Mammary epithelial cell (primary cell): ENCODE measurements at places on chromosomes 1 and 21.
A peak's percentile ranks its signal among the peaks of the same experiment; 100 is the strongest.

DNA sequence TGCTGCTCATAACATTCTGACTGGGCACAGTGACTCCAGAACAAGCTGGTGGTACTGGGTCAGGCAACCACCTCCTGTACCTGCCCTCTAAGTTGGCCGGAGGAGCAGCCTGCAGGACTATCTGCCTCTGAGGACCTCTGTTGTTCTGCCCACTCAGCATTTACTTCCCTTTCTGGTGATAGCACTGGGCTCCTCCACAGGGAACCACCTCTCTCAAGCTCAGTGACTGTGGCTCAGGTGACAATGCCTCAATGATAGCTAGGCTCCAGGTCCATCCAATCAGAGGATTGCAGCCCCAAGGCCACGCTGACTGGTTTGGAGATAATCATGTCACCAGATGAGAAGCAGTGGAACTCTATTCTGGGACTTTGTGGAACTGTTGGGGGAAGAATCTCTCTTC, 15.8 kb downstream of the SLC41A1 start:
- no peak for DNase-seq

GRCh38 chr1:176141449-176141848, 65.6 kb downstream of the COP1 start:
- no peak for DNase-seq

DNA sequence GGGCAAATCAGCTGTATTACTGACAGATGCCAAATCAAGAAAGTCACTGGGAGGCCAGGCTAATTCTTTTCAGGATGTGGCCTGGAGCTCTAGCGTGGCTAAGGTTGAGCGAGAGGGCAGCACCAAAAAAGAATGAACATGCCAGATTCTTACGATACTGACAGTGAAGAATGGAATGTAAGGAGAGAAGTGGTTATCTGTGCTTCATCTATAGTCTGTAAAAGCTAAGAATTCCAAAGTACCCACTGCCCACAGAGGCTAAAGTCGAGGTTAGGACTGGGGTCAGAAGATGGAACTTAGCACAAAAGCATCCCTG, 32.7 kb downstream of the TFAP2E start:
- DNase-seq, result peak; percentile 25

GRCh38 chr1:966135-966703, at the start of gene PLEKHN1:
Gene PLEKHN1, plus strand, starts transcription at chr1:966482. Its CDS starts 50 bp downstream, at chr1:966532.
- DNase-seq, result peak; percentile 88

DNA sequence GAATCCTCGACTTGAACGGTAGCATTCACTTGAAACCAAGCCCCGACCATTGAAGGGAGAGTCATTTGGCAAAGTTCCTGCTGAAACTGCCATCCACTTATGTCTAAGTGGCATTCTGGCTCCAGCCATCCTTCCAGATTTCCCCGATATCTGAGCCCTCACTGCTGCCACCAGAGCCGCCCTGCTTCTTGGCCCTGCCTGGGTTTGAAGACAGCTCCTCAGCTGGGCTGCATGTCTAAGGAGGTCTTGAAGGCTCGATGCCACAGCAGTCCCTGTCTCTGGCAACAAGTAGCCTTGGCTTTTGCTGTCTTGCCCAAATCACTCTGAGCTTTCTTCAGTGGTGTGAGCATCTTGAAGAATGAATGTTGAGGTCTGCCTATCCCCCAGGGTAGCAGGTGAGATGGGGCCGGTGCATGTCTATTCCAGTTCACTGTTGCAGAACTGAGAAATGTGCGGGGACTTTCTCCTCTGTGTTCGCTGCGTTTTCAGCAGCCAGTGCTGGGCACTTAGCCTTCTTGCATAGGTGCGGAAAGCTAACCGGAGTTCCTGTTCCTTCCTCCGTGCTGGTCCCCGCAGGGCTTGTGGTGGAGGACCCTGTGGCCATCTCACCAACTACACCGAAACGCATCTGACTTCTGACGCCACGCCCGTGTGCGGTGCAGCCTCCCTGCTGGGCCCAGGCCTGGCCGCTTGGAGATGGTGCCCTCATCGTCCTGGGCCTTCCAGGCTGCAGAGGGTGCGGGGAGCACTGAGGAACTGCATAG, 29.2 kb downstream of the MAN1C1 start:
- no peak for DNase-seq

DNA sequence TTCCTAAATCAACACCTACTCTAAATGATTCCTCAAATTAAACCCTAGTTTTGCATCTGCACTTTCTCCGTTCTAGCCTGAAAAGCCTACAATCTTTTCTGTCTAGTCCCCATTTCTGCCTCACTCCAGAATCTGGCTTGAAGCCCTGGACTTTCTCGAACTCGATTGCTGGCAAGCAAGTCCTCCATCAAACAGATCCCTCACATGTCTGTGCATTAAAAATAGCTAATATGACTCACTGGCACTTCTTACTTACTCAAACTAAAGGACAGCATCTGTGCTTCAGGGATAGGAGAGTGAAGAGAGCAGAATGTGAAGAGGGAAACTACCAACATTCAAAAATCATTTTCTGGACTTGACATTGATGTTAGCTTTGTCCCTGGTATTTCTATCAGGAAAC, 51.8 kb upstream of the CXADR start:
- peak; percentile 70 for DNase-seq

DNA sequence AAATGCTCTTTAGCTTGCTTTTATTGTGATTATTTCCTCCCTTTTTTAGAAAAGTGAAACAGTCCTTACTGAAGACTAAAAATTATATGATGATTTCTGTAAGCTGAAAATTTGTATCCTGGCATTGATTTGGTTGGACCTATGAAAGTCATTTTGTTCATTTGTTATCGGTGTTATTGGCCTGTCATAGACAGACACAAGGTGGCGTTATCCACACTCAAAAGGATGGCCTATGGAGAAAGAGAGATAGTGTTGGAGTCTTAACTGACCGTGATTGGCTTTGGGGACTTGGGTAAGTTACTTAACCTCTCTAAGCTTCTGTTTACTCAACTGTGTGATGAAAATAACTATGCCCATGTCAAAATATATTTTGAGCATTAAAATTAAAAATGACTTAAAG, 203.6 kb upstream of the CHODL start:
- no peak for DNase-seq

GRCh38 chr1:74145086-74145485, 52.9 kb downstream of the LRRIQ3 start:
- no peak for DNase-seq

DNA sequence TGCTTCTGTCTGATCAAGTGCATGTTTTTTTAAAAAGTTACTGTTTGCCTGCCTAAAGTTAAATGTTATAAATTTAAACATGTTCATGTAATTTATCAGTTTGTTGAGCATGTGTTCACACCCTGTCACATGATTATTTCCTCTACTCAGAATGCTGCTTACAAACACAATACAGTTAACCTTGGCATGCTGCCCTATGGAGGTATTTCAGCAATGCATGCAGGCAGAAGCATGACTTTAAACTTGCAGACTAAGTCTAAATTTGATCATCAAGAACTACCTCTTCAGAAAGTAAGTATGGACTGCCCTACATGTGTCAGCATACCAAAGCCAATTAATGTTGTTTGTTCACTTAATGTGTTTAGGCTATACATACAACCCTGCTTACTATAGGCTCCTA, 161.6 kb downstream of the LRRC40 start:
- peak; percentile 68 for DNase-seq

DNA sequence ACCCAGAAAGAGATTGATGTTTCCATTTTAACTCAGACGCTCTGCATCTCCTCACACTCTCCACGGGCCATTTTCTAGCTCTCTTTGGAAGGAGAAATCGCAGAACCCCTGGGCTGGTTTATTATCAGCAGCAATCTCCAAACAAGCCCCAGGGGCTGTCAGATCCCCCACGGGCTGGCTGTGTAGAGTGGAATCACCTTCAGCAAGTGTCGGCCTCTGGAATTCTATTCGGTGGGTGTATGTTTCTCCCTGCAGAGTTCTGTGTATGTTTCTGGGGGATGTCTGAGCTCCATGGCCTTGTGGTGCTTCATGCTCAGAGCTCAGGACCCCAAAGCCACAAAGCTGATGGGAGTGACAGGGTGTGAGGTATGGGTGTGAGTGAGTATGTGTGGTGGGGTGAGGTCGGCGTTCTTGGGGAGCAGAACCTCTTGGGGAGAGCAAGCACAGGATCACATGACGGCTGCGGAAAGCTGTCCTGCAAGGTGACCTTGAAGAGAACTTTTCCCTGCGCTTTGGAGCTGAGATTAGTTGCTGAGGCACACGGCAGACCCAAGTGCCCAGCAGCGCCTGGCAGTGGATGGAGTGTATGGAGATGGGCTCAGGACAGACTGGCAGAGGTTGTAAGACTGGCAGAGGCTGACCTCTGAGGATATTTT, 489 bp downstream of the ACOT11 start:
- no peak for DNase-seq

DNA sequence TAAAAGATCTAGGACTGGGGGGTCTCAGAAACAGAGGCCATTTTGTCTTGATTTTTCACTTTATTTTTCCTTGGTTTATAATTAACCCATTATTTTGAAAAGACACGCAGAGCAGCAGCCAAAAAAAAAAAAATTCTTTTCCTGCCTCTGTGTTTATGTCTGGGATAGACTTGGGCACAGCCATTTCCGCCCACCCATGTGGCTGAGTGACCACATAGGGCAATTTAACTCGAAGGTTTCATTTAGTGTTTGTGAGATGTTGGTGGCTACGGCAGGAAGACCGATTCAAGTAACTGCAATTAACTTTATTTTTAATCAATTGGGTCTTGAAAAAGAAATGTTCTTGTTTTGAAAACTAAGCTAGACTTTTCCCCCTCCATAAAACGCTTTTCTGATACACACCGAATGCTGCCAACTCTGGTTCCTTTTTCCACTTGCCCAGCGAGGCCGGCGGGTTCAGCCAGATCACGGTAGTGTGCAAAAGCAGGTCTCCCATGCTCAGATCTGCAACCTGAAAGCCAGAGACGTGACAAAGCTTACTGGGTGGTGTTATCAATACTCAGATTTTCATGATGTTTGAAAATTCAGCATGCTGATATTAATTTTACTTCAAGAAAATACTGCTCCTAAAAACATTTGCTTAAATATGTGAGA, 97.4 kb upstream of the KRTAP19-8 start:
- DNase-seq, result no peak

DNA sequence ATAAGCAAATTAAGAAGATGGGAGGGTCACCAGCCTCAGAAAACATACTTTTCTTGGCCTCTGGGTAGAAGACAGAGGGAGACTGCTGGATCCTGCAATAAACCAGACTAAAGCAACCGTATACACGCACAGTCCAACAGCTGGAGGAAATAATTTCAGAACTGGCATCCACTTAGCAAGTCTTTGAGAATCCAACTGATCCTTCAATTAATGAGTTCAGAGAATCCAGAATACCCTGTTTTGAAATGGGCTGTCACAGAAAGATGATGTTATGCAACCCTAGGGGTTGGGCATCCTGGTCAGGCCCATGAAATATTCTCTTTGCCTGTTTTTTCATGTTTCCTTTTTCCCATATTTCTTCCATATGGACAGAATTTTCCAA, 134.0 kb upstream of the MAGI3 start:
- no peak for DNase-seq

DNA sequence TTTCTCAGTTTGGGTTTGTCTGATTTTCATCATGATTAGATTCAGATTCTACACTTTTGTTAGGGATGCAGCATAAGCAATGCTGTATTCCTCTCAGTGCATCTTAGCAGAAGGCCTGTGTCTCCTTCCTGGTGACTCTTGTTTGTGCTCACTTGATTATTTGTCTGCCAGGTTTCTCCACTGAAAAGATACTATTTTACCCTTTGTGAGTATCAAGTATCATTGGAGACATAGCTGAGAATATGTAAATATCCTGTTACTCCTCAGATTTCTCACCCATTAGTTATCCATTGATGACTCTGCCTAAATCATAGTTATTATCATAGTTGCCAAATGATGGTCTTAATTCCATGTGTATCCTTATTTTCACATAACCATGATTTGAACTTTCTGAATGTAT, 148.5 kb downstream of the POU2F1 start:
- DNase-seq, result no peak

- peak; percentile 47 for DNase-seq
These were observed 18.0 kb upstream of the SPRR2G start for GRCh38 chr1:153168686-153169085.

DNA sequence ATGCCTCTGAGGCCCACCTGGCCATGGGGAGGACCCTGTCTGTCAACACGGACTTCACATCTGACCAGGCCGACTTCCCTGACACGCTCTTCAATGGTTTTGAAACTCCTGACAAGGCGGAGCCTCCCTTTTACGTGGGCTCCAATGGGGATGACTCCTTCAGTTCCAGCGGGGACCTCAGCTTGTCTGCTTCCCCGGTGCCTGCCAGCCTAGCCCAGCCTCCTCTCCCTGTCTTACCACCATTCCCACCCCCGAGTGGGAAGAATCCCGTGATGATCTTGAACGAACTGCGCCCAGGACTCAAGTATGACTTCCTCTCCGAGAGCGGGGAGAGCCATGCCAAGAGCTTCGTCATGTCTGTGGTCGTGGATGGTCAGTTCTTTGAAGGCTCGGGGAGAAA, 101.8 kb downstream of the ADARB1 start:
- no peak for DNase-seq

- no peak for DNase-seq
These were observed 106.4 kb downstream of the ZC3H11B start for GRCh38 chr1:219506473-219506899.

DNA sequence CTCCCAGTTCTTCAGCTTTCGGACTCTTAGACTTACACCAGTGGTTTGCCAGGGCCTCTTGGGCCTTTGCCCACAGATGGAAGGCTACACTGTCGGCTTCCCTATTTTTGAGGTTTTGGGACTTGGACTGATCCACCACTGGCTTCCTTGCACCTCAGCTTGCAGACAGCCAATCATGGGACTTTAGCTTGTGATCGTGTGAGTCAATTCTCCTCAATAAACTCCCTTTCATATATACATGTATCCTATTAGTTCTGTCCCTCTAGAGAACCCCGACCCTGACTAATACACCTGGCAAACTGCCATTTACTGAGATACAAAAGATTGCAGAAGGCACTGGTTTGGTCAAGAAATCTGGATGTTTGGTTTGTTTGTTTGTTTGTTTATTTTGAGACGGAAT, 6.4 kb upstream of the RAB4A start:
- no peak for DNase-seq

- DNase-seq, result no peak
These were observed 118.9 kb downstream of the FASLG start for GRCh38 chr1:172777767-172778166.

DNA sequence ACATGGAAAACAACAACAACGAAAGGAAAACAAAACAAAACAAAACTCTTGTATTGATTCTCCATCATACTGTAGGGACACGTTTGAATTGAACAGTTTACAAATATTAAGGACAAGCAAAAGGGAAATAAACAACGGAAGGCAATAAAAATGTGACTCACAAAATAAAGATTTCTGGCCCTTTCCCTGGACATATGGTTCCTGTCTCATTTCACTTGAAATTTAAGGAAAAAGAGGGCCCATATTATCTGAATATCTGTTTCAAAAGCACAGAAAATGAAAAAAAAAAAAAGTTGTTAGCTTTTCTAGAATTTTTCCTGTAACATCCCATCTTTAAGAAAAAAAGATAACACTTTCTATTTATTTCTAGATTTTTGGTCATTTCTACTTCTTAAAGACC, 3.6 kb upstream of the PKN2 start:
- no peak for DNase-seq
